Cortex of kidney (tissue), 1 donor: ENCODE measurements at places on chromosomes 13 and 19.

DNA sequence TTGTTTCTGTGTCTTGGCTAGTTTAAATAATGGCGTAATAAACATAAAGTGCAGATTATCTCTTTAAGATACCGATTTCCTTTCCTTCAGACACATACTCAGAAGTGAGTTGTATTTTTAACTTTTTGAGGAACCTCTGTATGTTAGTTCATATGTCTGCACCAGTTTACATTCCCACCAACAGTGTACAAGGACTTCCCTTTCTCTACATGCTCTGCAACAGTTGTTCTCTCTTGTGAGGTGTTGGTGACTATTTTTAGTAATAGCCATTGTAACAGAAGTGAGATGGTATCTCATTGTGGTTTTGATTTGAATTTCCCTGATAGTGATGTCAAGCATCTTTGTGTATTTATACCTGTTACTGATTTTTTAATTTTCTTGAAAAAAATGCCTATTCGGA lies 418.6 kb downstream of the UQCRFS1 start:
- DNase-seq = no peak

- DNase-seq = no peak
These were observed 319 bp downstream of the FRY start for GRCh38 chr13:32031815-32032370.

- DNase-seq = no peak
These were observed 5.7 kb upstream of the FOXO1 start for GRCh38 chr13:40671956-40672764.

- no peak for DNase-seq
These were observed 156.3 kb downstream of the NDFIP2 start for GRCh38 chr13:79637133-79637763.

DNA sequence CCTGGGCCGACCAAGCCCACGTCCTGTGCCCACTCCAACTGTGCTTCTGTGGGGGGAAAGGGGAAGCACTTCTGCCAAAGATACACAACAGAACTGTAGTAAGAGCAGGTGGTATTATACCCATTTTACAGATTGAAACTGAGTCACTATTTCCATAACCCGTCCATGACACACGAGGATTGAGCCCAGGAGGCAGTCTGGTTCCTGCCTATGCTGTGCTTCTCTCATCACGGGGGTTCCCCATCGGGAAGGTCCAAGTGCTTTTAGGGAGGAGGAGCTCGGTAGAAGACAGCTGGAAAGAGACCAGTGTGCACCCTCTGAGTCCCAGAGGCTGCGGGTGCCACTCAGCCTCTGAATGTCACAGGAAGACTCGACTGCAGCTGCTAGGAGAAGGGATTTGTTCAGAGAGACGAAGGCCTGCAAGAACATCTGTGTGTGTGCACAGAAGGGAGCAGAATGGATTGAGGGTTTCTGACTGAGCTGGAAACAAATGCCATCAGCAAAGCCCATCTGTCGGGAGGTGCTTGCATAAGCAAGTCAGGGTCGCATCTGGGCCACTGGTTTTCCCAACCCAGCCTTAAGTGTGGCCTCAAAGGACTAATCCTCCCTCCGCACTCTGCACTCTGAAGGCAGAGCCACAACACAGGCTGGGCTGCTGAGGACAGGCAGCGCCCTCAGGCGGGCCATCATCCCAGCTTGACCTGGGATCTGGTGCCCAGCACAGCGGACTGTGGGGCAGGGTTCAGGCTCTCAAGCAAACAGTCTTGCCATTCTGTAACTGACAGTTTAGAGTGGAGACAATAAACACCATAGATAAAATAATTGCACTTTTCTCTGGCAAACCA lies 150.0 kb downstream of the DPF1 start:
- no peak for DNase-seq
